Occipital lobe (tissue), 3 donors: ENCODE measurements at places on chromosomes 1 and 21. TPM values are rescaled to one million over a fixed set of nuclear protein-coding genes. Genes with fewer than 3 reads are reported as not detected.

Gene SLC19A2
- 31.5 TPM for total RNA-seq

Gene MIXL1
- not detected for total RNA-seq

Gene SH2D2A
- total RNA-seq = not detected

Gene PRAMEF5
- not detected for total RNA-seq

Gene DNALI1
- total RNA-seq = 3.1 TPM

Gene UBASH3A
- not detected for total RNA-seq

Gene GBP6
- 0.47 TPM for total RNA-seq

Gene SHE
- 2.0 TPM for total RNA-seq

Gene SLC44A5
- total RNA-seq = 266 TPM

Gene RHOC
- 37.6 TPM for total RNA-seq

Gene CLCN6
- total RNA-seq = 15.6 TPM

Gene ZC3H12A
- 0.47 TPM for total RNA-seq

Gene ZNF683
- not detected for total RNA-seq

Gene IARS2
- total RNA-seq = 71.4 TPM

Gene DDI2
- 20.9 TPM for total RNA-seq

Gene AMY2A
- total RNA-seq = not detected
